ENCODE measurements at places on chromosomes 5 and 9.
A peak's percentile ranks its signal among the peaks of the same experiment; 100 is the strongest.

DNA sequence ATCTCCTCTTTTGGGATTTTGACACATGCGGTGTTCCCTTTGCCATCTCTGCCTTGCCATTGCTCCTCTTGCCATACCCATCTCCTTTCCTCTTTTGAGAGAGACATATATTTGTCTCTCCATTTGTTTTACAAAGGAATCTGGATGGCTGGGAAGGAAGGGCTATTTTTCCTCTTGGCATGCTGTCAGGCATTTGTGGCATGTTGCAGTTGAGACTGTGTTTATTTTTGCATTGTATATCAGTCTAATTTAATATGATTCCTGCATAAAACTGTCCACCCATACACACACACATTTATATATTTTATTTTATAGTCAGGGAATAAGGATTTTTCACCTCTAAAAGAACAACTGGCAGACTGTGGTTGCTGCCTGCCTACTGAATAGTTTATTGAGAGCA is 1105.8 kb upstream of the SEMA6A start:
- DNase-seq: no peak

DNA sequence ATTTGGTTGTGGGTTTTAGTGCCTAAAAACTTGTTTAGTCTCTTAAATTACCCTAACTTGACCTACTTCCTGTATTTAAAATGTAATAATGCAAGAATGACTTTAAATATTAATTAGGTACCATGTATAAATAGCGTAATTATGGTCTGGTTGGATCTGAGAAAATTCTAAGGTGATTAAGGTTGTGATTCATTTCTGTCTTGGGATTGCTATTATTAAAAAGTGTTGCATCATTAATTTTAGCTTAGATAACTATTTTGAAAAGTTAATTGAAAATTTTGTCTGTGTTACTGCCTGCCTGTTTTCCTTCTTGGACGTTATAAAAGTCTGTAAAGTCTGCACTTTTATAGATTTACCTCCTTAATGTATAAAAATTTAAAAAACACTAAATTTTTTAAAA is 11.8 kb downstream of the LRRC70 start:
- no peak for DNase-seq

- DNase-seq: no peak
These were observed 330.1 kb downstream of the EFNA5 start for GRCh38 chr5:107340631-107341030.

DNA sequence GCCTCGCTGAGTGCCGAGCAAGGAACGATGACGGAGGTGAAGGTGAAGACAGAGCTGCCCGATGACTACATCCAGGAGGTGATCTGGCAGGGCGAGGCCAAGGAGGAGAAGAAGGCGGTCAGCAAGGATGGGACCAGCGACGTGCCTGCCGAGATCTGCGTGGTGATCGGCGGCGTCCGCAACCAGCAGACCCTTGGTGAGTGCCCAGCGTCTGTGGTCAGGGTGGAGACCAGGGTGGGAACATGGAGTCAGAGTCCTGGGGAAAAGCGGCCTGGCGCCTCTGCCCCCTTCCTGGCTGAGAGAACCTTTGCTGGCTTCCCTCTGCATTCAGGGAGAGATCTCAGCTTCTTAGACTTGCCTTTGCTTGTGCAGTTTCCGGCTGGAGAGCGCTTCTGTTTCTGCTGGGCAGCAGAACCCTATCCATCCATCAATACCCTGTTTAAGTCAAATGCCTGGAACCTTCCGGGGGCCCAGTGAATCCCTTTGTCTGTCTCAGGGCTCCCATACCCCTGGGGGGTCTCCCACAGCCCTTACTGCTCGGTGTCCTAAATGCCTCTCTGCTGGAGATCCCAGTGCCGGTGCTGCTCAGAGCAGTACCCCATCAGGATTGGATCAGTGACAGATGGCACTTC is 89.6 kb downstream of the AMBP start:
- no peak for DNase-seq

GRCh38 chr5:137304226-137304874 is 194.8 kb downstream of the SPOCK1 start:
- DNase-seq: no peak

GRCh38 chr5:7420510-7421280 is 24.8 kb downstream of the ADCY2 start:
- peak; percentile 42 for DNase-seq

GRCh38 chr5:32827981-32828380 is 116.9 kb downstream of the NPR3 start:
- no peak for DNase-seq

- no peak for DNase-seq
These were observed 164.9 kb upstream of the ZNF618 start for GRCh38 chr9:113711251-113711650.

- no peak for DNase-seq
These were observed 479.0 kb downstream of the ZSWIM6 start for GRCh38 chr5:61811052-61811451.

GRCh38 chr9:74117731-74118130 is 379.4 kb upstream of the RORB start:
- DNase-seq: no peak

- no peak for DNase-seq
These were observed 12.9 kb downstream of the CXCL14 start for GRCh38 chr5:135565725-135566421.

DNA sequence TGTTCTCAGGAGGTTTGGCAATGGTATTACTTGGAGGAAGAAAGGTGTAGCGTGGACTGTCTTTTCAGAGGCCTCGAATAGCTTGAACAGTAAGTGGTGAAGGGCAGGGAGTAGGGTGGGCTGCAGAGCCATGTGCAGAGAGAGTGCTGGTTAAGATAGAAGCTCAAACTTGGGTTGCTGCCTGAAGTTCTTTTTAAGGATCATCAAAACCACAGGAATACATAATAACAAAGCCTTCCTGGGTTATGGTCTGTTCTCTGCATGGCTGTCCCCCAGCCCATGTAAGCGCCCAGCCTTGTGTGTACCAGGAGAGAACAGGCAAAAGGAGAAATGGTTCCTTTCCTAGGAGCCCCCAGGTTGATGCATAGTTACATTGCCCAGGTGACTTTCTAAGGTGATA is 43.9 kb downstream of the RCL1 start:
- no peak for DNase-seq

GRCh38 chr9:137697832-137698231 is 79.0 kb downstream of the EHMT1 start:
- no peak for DNase-seq

- no peak for DNase-seq
These were observed 25.7 kb downstream of the IPPK start for GRCh38 chr9:92644278-92644677.

DNA sequence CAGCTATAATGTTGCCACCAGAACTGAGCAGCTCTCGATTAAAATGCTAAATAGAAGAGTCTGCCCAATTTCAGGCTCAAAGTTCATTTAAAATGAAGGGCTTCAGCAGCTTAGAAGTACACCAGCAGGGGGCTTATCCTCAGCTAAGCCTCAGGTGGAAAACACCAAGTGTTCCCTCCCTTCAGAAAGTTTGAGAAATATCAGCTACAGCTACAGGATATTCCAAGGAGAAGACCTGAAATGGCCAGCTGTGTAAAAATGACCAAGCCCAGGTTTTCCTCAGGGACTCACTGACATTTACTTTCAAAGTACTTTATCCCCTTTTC is 395.4 kb downstream of the DTWD2 start:
- DNase-seq: no peak

Measured in iPS DF 19.7 (cell line).